Naive thymus-derived CD8-positive, alpha-beta T cell (primary cell): ENCODE measurements at places on chromosomes 1 and 21. TPM values are rescaled to one million over a fixed set of nuclear protein-coding genes. Genes with fewer than 3 reads are reported as not detected.

Gene LCE1F
- total RNA-seq, result not detected

Gene SPRR2A
- not detected for total RNA-seq

Gene CYP4X1
- not detected for total RNA-seq

DNA sequence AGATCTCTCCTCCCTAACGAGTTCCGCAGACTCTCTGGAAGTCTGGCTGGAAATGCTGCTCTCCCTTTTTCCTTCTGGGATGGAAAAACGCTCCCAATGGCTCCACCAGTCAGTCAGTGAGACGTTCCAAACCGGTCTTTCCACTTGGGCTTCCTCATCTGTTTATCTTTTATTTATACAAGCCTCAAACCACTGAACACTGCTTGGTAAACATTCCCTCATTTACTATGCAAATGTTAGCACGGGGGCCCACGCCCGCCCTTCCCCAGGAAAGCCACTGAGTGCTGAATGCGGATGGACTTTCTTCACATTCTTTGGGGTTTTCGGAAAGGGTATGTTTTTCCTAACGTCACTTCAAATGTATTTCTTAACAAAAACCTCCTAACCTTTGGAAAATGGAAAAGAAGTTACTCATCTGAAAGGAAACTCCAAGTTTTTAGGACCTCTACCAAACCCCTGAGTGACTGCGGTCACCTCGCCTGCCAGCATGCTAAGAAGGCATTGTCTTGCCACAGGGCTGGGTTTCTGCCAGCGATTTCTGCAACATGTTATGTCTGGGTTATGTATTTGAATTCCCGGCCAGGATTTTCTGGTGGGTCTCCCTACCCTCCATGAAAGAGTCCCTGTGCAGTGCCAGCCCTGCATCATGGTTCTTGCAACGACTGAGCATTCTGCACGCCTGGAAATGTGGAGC lies 14.0 kb upstream of the UMODL1 start:
- peaks cover 36% of the 10 kb centered on the region for H3K4me1 ChIP-seq
- H3K27ac ChIP-seq, result peak overlapping the region; percentile 81
- DNase-seq, result no peak
- no peaks in the 10 kb centered on the region for H3K36me3 ChIP-seq
- H3K4me3 ChIP-seq, result no peak overlapping the region

- H3K36me3 ChIP-seq, result no peaks in the 10 kb centered on the region
- DNase-seq, result no peak
- H3K27ac ChIP-seq, result no peak overlapping the region
- no peak overlapping the region for H3K4me3 ChIP-seq
These were observed 72.2 kb downstream of the LACTBL1 start for GRCh38 chr1:22900451-22900850.

GRCh38 chr1:107264007-107264406 lies 123.2 kb downstream of the NTNG1 start:
- H3K27me3 ChIP-seq, result no peaks in the 10 kb centered on the region
- DNase-seq, result no peak
- H3K36me3 ChIP-seq, result no peaks in the 10 kb centered on the region
- H3K4me3 ChIP-seq, result no peak overlapping the region
- no peak overlapping the region for H3K27ac ChIP-seq
- no peaks in the 10 kb centered on the region for H3K4me1 ChIP-seq

DNA sequence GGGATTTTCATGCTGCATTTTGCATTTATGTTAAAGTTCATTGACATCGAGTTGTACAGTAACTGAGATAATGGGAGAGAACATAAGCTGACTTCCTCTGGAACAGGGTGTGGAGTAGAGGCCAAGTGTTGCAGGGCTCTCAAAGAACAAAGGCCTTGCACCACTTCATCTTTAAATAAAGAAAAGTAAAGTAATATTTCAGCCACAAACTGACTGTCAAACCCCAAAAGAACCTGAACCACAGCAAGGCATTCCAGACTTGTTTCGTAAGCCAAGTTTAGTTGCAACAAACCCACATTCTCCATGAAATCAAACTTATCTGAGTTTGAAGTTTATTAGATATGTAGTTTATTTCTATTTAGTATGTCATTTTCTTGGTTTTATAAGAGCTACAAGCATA lies 19.1 kb upstream of the HMGCS2 start:
- no peak overlapping the region for H3K27ac ChIP-seq
- no peaks in the 10 kb centered on the region for H3K4me1 ChIP-seq
- no peak overlapping the region for H3K4me3 ChIP-seq
- H3K36me3 ChIP-seq, result no peaks in the 10 kb centered on the region
- H3K27me3 ChIP-seq, result peaks cover 8% of the 10 kb centered on the region

DNA sequence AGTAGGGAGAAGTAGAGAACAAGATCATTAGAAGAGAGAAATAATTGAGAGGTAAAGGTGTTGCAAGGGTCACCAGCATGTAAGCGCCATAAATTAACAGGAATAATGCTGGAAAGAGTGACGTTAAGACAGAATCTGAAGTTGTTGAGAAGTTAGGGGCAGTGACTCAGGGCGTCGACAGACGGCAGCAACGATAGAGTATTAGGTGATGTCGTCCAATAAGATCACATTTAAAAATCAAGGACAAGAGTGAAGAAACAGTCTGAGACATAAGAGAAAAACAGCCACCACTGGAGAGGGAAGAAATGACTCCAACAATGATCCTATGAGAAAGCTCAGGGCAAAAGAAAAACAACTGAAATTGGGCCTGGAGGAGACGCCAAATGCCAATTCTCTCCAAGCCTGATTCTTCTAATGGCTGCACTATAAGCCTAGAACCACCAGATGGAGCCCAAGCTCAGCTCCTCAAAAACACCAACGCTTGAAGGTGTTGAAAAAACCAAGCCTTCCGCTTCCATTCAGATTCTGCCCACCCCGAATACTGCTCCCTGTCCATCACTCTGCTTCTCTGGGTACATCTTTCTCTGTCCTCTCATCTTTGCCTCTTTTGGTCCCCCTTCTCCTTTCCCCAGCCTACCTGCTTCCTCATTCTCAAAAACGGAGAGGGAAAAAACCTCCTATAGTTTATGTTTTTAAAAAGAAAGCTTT lies 70.0 kb downstream of the LUZP1 start:
- no peak overlapping the region for H3K27ac ChIP-seq
- H3K4me3 ChIP-seq, result peak overlapping the region; percentile 52
- H3K27me3 ChIP-seq, result no peaks in the 10 kb centered on the region
- peaks cover 52% of the 10 kb centered on the region for H3K4me1 ChIP-seq
- peak; percentile 24 for DNase-seq

DNA sequence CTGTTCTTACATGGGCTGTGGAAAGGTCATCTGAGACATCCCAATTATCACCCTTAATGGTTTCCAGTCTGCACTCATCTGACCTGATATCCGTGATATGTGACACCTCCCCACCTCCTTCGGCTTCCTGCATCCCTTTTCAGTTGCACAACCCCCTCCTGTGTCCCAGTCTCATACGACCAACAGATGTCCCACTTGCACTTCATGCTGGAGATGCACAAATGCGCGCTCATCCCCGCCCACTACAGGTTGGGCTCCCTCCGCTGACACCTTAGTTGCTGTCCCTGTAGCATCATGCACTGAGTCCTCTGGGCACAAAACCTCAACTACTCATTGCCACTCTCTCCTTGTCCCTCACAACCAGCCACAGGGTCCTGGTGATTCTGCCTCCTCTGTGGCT lies 94.4 kb downstream of the MIS18A start:
- no peaks in the 10 kb centered on the region for H3K27me3 ChIP-seq
- peaks cover 2% of the 10 kb centered on the region for H3K36me3 ChIP-seq
- H3K4me3 ChIP-seq, result no peak overlapping the region
- no peak for DNase-seq
- no peaks in the 10 kb centered on the region for H3K4me1 ChIP-seq
- H3K27ac ChIP-seq, result no peak overlapping the region
